Karpas-422 (cell line): ENCODE measurements at places on chromosomes 7 and 10. TPM values are rescaled to one million over a fixed set of nuclear protein-coding genes. Genes with fewer than 3 reads are reported as not detected.
A peak's percentile ranks its signal among the peaks of the same experiment; 100 is the strongest.

DNA sequence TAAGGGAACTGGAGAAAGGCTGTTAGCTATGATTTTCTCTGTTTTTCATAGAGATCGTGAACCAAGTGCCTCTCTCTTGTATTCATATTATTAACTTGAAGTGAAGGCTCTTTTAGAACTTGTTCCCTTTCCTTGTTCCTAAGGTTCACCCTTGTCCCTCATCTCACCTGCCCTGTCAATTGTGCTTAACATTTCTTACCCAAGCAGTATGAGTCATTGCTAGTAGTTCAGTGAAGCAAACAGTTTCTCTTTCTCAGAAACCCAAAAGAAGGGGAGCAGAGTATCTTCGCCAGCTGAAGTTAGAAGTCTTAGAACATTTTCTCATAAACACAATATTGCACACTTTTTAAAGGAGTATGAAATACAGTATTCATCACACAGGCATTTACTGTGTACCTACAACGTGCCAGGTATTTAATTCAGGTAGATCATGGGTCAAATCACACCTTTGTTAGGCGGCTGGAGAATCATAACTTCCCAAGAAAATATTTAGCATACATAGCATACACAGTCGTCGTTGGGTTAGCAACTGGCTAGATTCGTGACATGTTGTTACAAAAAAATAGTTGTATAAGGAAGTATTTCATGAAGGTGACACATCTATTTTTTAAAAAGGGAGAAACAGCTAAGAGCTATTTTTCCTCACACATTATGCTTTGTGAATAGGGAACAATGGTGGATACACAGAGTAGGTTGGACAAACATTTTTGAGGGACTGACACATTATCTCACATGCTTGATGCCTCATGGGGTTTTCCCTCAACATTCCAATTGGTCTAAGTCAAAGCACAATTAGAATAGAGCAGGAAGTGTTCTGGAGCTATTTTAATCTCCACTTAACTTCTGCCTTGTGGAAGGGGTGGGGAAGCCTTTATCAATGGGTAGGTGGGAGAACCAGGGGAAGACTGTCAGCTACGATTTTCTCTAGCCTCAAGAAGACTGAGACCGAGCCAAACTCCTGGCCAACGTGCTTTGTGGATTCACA, 13.2 kb downstream of the HDAC9 start:
- DNase-seq = no peak
- no peak overlapping the region for H3K4me3 ChIP-seq
- H3K36me3 ChIP-seq = no peaks in the 10 kb centered on the region
- no peaks in the 10 kb centered on the region for H3K27me3 ChIP-seq
- no peak overlapping the region for H3K27ac ChIP-seq
- peaks cover 34% of the 10 kb centered on the region for H3K4me1 ChIP-seq

DNA sequence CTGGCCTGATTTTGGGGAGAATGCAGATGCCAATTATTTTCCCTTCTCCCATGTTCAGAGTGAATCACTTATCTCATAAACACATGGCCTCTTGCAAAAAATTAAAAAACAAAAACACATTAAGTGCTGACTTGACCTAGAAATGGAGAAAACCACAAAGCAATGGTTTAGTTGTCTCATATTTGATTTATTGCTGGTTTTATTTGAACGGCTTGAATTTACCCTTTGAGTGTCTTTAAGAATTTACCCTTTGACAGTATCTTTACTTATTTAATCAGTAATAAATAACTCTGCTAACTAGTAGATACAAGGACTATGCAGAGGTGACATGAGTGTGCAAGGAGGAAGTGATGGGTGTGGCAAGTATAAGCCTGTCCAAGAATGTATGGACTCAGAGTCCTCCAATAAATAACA, 68.1 kb upstream of the GSDME start:
- peak overlapping the region; percentile 98 for H3K27ac ChIP-seq
- H3K4me1 ChIP-seq = peaks cover 100% of the 10 kb centered on the region
- H3K27me3 ChIP-seq = no peaks in the 10 kb centered on the region
- H3K4me3 ChIP-seq = no peak overlapping the region
- peaks cover 60% of the 10 kb centered on the region; the same call in 1 of the 2 replicates for H3K36me3 ChIP-seq

GRCh38 chr7:55020466-55020871, 1.7 kb downstream of the EGFR start:
- no peak overlapping the region for H3K4me3 ChIP-seq
- DNase-seq = no peak
- H3K27ac ChIP-seq = no peak overlapping the region

DNA sequence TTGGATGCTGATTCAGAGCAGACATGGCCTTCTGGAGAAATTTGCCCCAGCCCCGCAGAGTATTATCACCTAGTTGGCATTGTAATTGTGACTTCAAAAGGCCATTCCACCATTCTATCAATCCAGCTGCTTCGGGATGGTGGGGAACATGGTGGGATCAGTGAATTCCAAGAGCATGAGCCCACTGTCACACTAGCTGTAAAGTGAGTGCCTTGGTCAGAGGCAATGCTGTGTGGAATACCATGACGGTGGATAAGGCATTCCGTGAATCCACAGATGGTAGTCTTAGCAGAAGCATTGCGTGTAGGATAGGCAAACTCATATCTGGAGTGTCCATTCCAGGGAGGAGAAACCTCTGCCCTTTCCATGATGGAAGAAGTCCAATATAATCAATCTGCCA, 13.3 kb upstream of the TMEM248 start:
- H3K4me1 ChIP-seq = no peaks in the 10 kb centered on the region
- no peak for DNase-seq
- H3K36me3 ChIP-seq = no peaks in the 10 kb centered on the region
- H3K4me3 ChIP-seq = no peak overlapping the region
- H3K27ac ChIP-seq = no peak overlapping the region

GRCh38 chr7:73832806-73833205, 2.0 kb downstream of the CLDN4 start:
- DNase-seq = no peak
- no peak overlapping the region for H3K4me3 ChIP-seq
- H3K27ac ChIP-seq = no peak overlapping the region
- no peaks in the 10 kb centered on the region for H3K27me3 ChIP-seq

DNA sequence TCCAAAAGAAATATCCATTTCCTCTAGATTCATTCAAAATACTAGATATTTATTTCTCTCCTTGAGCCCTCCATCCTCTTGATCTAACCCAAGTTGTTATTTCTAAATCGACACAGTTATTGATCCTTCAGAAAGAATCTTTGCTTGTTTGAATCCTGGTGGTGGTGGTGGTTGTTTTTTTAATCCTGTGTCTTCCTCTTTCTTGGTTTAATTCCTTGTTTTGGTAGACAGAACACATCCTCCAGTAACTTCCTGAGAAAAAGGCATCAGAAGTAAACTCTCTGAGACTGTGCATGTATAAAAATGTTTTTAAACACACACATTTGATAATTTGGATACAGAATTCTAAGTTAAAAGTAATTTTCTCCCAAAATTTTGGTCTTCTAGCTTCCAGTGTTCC, 49.9 kb downstream of the SIRT1 start:
- no peaks in the 10 kb centered on the region for H3K4me1 ChIP-seq
- no peak overlapping the region for H3K4me3 ChIP-seq
- no peaks in the 10 kb centered on the region for H3K27me3 ChIP-seq
- no peak overlapping the region for H3K27ac ChIP-seq
- H3K36me3 ChIP-seq = peaks cover 31% of the 10 kb centered on the region

DNA sequence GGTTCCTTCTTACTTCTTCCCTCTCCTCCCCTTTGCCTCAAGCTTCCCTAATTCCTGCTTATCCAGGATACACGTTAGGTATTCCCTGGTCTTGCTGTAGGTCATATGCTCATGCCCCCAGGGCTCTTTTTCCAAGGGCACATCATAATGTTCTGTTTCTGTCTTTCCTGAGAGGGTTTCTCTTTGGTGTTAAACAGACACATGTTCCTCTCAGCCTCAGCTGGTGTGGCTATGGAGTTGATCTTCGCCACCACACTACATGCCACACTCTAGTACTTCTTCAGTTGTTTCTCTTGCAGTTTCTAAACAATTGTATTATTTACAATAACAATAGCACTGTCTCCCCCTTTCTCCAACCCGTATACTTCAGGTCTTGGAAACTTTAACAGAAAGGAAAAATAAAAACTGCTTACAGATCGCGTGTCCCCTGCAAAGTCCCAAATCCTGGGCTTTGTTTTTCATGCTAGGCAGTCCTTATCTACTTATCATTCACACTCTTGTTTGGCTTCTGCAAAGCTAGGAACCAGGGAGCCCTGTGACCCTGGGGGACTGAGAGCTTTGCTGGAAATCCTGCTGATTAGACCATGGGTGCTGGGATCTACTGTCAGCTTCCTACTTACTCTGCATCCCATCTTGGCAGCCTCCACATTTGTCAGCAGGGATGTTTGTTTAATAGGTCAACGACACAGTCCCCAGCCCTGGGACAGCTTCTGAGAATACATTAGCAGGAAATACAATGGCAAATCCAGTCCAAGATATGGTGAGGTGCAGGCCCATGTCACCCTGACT, 193.9 kb upstream of the BMPER start:
- no peaks in the 10 kb centered on the region for H3K4me1 ChIP-seq
- DNase-seq = no peak
- H3K36me3 ChIP-seq = no peaks in the 10 kb centered on the region
- no peak overlapping the region for H3K27ac ChIP-seq
- H3K4me3 ChIP-seq = no peak overlapping the region

- peaks cover 9% of the 10 kb centered on the region for H3K4me1 ChIP-seq
- no peak overlapping the region for H3K27ac ChIP-seq
- no peak for DNase-seq
- no peaks in the 10 kb centered on the region for H3K27me3 ChIP-seq
Observed at GRCh38 chr7:101121991-101122932, 4.6 kb upstream of the SERPINE1 start.

- no peaks in the 10 kb centered on the region for H3K36me3 ChIP-seq
- no peaks in the 10 kb centered on the region for H3K27me3 ChIP-seq
- DNase-seq = peak; percentile 65
- no peak overlapping the region for H3K27ac ChIP-seq
- peak overlapping the region; percentile 67; the same call in 1 of the 2 replicates for H3K4me3 ChIP-seq
Observed at GRCh38 chr10:100826031-100826651, 80.8 kb downstream of the PAX2 start.

GRCh38 chr7:149869291-149869650, 4.5 kb upstream of the ATP6V0E2 start:
- DNase-seq = no peak
- no peaks in the 10 kb centered on the region for H3K36me3 ChIP-seq
- H3K27ac ChIP-seq = no peak overlapping the region

DNA sequence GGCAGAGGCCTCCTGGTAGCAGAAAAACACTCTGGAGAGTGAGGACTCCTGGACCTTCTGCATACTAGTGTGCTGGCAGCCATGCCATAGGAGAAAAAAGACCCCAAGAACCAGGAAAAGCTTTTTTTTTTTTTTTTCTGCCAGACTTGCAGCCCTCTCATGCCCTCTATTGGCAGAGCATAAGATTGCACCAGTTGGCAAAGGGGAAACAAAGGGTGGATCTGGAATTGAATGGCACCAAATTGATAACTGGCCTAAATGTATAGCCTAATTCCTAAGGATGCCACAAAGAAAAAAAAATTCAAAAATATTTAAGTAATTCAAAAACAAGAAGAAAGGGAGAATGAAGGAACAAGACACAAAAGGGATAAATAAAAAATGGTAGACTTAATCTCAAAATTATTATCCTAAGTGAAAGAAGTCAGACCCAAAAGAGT, 112.5 kb upstream of the GHITM start:
- H3K4me3 ChIP-seq = no peak overlapping the region
- H3K27ac ChIP-seq = no peak overlapping the region
- H3K27me3 ChIP-seq = no peaks in the 10 kb centered on the region
- DNase-seq = peak; percentile 55
- no peaks in the 10 kb centered on the region for H3K36me3 ChIP-seq
- no peaks in the 10 kb centered on the region for H3K4me1 ChIP-seq

DNA sequence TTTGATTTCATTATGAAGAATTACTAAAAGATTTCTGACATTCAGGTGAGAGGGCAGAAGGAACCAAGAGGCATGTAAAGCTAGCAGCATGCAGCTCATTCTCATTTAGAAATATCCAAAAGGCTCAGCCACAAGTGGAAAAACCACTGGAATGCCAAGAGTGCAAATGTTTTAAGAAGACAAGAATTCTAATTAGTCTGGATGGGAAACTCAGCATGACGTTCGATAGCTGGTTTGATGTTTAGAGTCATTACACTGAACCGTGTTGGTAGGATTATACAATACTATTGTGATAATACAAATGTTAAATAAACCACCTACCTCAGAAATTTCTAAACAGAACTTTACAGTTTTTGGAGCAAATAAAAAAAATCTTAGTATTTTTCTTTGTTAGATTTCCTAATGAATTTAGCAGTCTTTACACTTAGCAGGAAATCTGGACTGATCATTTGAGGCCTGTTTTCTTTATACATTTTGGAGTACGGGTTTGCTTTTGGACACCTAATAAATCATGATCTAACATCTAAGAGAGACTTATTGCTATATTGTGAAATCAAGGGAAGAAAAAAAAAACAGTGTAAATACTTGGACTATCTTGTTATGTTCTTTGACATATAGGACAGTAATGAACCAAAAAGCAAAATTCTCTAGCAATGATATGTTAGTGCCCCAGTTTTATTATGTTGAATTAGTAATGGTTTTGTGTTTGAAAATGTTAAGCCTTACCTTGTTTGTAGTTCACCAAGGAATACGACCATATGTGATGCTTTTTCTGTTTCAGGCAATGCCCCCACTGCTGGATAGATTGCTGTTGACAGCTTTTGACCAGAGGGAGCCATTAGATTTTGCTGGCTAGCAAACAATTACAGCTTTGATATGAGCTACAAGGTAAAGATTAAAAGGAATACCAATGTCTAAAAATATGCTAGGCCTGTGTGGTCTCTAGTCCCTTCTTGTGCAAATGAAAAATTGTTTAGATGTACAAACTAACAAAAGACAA, 354.1 kb upstream of the SEMA3A start:
- no peaks in the 10 kb centered on the region for H3K36me3 ChIP-seq
- no peak overlapping the region for H3K4me3 ChIP-seq
- no peaks in the 10 kb centered on the region for H3K4me1 ChIP-seq
- no peak for DNase-seq

DNA sequence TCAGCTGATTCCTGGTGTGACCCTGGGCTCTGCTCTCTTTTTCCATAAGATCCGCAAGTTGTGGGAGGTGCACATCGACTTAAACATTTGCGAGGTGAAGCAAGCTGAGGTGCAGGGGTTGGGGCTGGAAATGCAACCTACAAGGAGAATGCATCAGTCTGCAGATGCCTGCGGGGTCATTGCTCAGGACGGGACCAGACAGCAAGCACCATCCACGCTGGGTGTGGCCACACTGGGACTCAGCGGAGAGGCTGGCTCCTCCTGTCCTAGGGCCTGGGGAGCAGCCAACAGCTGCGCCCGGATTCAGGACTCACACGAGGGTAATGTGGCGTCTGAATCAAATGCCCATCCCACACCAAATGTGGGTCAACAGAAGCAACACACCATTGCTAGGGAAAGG, 33.8 kb downstream of the STK32C start:
- DNase-seq = no peak
- H3K27ac ChIP-seq = no peak overlapping the region
- no peaks in the 10 kb centered on the region for H3K36me3 ChIP-seq
- no peak overlapping the region for H3K4me3 ChIP-seq
- H3K27me3 ChIP-seq = no peaks in the 10 kb centered on the region

- no peaks in the 10 kb centered on the region for H3K4me1 ChIP-seq
- no peak overlapping the region for H3K27ac ChIP-seq
- H3K36me3 ChIP-seq = no peaks in the 10 kb centered on the region
Observed at GRCh38 chr7:111075498-111075897, 15.4 kb upstream of the LRRN3 start.

The SPDYE16 gene
- not detected in 2 replicates for total RNA-seq

The HMX2 gene
- not detected in 2 replicates for total RNA-seq

The COPG2 gene
- total RNA-seq = 23.5 and 36.0 TPM in 2 replicates

The ZNF503 gene
- 0.04 TPM in 1 of 2 replicates, not detected in the other for total RNA-seq
